ENCODE measurements at places on chromosomes 2 and 18. TPM values are rescaled to one million over a fixed set of nuclear protein-coding genes. Genes with fewer than 3 reads are reported as not detected.

Gene GALNT3
- 0.92 TPM for polyA plus RNA-seq

Gene SIX3
- polyA plus RNA-seq, result not detected

Gene REG3G
- polyA plus RNA-seq, result not detected

Gene PAIP2B
- polyA plus RNA-seq, result 4.8 TPM

Gene CCL20
- polyA plus RNA-seq, result 0.36 TPM
